ENCODE measurements at places on chromosomes 16 and 17.

- peak; percentile 73 for DNase-seq
These were observed 471.6 kb downstream of the SOX9 start for GRCh38 chr17:72592242-72592966.

DNA sequence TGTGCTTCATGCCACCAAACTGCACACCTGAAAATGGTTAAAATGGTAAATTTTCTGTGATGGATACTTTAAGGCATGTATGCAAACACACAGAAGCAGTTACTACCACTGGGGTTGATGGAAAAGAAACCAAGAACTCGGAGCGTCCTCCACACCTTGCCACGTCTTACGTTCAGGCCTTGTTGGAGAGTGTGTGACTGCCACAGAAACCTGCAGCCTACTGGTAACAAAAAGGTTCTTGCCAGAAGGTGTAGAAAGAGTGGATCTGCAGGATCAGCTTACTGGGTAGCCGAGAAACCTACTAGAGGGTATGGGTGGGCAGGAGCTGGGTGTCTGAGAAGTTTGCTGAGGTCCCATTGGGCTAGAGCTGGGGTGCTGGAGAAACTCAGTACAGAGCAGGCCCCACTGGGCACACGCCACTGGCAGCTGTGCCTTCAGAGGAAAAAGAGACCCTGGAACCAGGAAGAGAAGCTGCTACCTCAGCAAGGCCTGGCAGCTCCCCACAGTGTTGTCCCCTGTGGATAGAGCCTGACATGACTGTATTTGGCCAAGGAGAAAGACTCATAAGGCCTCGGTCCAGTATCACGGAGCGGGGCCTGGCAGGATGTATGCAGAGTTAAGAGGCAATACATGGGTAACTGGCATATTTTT lies 204.6 kb downstream of the SEC14L1 start:
- DNase-seq = no peak

DNA sequence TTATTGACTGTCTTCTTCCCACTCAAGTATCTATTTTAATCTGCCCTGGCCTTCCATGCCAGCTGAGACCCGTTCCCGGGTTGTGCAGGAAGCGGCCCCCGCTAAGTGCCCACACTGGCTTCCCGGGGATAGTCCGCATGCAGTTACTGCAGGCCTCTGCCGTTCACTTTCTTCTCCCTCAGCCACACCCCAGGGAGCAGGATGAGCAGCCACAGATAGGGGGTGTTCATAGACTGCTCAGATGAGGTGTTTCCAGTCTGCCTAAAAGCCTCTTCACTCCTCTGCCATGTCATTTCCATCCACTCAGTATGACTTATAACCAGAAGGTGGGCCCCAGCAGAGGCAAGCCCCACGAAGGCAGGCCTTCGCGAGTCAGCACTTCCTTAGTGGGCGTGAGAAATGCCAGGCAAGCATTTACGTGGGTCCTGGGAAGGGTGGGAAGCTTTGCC lies 7.7 kb downstream of the MED9 start:
- DNase-seq = no peak

DNA sequence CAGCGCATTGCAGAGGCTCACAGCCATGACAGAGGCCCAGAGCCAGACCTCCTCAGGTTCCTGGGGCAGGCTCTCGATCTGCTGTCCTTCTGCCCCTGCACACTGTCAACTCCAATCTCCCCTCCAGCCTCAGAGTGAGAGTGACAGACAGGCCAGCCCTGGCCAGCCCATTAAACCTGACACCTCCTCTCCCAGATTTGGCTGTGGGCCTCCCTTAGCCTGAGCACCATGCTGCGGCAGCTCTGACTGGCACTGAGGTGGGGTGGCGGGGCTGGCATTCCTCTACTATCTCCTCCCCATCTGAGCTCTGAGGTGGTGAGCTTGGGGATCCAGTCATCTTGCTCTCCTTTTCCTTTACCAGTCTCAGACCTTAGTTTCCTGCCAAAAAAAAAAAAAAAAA lies 15.5 kb upstream of the C1QL1 start:
- no peak for DNase-seq

- DNase-seq = no peak
These were observed 218 bp downstream of the TNRC6C start for GRCh38 chr17:77958716-77959125.

DNA sequence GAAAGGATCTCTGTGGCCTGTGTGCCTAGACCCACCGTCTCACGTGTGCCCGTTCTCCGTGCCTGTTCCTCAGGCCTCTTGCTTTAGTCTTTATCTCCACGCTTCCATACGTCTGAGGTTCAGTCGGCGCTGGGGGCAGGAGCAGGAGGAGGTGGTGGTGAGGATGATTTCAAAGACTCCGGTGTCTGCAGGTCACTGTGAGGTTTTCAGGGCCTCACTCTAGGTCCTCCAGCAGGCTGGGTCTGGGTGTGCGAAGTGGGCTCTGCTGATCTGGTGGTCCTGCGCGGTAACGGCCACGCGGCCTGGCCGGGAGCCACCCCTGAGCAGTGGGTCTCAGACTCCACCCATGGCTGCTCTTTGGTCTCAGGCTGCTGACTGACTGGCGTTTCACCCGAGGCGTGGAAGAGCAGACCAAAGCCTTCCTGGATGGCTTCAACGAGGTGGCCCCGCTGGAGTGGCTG lies 14.4 kb upstream of the CLEC18A start:
- no peak for DNase-seq

GRCh38 chr17:82461827-82462524 lies 3.4 kb downstream of the NARF start:
- DNase-seq = no peak

DNA sequence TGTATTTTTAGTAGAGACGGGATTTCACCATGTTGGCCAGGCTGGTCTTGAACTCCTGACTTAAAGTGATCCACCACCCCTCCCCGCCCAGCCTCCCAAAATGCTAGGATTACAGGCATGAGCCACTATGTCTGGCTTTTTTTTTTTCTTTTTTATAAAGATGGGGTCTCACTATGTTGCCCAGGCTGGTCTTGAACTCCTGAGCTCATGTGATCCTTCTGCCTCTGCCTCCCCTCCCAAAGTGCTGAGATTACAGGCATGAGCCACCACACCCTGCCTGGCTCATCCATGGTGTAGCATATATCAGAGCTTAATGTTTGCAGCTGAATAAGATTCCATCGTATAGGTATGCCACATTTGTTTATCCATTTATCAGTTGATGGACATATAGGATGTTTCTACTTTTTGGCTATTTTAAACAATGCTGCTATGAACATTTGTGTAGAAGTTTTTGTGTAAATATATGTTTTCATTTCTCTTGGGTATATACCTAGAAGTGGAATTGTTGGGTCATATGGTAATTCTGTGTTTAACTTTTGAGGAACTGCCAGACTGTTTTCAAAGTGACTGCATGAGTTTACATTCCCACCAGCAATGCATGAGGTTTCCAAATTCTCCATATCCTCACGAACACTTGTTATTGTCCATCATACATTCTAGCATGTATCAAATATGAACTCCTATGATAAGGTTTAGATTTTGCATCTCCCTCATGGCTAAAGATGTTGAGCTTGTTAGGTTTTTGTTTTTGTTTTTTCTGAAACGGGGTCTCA lies 55.7 kb upstream of the HAS3 start:
- DNase-seq = no peak

DNA sequence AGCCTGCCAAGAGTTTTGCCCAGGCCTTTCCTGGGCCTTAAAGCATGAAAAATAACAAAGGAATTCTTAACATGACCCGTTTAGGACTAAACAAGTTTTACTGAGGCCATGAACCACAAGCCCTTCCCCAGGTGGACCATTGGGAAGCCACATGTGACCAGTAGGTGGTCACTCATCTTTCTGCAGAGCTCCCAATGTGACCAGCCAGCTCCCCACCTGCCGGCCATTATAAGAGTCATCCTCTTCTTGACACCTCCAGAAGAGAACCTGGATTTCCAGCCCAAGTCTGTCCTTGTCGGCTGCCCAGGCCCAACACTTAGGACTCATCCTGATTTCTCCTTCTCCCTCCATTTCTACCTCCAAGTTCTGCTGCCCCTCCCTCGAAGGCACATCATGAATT lies 91.7 kb upstream of the DNAH17 start:
- DNase-seq = no peak

DNA sequence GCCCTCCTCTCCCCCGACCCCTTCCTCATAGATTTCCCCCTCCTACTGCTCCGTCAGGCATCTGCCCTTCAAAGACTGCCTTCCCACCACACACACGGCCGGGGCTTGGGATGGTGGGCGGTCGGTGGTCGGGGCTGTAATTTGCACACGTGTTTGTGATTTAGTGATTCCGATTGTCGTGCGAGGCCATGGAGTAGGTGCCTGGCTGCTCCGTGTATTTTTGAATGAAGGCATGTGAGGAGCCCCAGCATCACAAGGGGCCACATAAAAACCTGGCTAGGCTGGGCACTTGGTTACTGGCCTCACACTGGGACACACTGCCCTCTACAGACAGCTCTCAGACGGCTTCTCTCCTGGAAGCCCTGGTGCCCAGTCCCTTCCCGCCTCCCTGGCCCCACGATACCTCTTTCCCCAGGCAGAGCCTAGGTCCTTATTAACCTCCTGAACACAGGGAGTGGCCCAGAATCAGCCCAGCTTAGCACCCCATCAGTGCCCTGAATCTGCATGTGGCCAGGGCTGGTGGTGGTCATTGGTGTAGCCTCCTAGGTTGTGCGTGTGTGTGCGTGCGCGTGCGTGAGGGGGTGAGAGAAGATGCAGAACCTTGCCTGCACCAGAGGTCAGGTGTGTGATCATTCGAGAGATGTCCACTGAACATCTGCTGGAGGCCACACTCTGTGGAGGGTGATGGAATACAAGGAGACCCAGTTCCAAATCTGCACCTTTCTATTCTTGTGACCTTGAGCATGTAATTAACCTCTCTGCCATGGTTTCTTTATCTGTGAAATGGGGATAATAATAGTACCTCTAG lies 1.3 kb upstream of the SOCS1 start:
- DNase-seq = peak; percentile 73

- DNase-seq = no peak
These were observed 11.7 kb downstream of the SGCA start for GRCh38 chr17:50177476-50177875.

GRCh38 chr16:12225255-12225654 lies 248.7 kb downstream of the SNX29 start:
- DNase-seq = no peak
